ENCODE measurements at places on chromosomes 16 and 17.

DNA sequence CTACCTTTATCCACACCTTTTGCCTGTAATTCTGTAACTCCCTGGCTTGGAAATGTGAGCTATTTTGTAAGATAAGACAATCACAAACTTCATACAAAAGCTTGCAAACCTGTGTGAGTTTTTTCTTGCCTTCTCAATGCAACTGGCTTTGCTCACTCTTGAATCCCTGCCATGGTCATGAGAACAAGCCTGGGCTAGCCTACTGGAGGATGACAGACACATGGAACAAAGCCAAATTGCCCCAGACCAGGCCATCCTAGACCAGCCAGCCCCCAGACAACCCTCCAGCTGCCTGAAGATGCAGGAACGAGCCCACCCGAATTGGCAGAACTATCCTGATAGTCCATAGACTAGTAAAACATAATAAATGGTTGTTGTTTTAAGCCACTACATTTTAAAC, 466.6 kb upstream of the ERCC4 start:
- no peak for DNase-seq

- no peak for DNase-seq
Measured at GRCh38 chr17:5241861-5242671, 7.4 kb upstream of the SCIMP start.

- no peak for DNase-seq
Measured at GRCh38 chr17:20172376-20172775, 163.2 kb downstream of the SPECC1 start.

DNA sequence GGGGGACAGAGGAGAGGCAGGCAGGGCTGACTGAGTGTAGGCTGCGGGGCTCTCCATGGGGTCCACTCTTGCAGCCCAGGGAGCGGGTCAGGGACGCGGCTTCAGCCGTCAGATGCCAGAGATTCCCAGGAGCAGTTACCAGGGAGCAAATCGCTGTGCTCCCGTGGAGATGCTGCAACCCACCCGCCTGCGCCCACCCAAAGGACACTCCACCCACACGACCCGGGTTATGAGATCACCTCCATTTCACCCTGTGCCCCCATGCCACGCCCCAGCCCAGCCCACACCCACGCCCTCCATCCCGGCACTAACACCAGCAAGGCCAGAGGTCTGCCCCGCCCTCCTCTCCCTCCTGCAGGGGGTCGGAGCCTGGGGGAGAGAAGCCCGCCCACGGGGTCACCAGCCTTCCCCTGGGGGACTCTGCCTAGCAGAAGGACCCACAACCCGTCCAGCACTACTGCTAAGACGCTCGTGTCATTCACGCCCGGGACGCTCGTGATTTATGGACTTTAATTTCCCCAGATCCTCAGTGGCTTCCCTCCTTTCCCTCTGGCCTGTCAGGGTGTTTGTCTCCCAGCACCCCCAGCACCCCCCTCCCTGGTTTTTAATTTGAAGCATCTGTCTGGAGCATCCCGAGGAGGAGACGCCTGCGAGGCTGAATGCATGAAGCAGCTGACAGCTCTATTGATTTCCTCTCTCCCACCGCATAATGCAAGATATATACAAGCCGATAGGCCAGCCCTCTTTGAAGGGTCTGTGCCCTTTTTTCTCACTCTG, 6.7 kb upstream of the RPL38 start:
- DNase-seq, result no peak

DNA sequence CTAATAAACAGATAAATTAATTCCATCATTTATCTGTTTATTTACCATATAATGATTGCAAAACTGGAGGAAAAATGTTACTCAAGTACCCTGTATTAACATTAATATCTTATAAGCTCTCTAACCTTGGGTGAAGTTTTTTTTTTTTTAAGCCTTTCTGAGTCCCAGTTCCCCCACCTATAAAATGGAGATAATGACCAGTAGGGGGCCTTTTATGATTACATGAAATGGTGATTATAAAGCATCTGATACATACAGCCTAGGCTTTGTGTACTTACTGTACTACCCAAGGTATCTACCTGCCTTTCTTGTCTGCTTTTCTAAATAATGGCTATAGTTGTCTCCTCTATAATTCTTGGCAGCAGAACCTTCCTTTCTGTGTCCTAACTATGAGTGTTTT, 22.6 kb downstream of the LRRC36 start:
- DNase-seq, result no peak

GRCh38 chr17:13544765-13545164, 57.0 kb downstream of the HS3ST3A1 start:
- DNase-seq, result no peak

Measured in nucleus accumbens (tissue), 56 donors.